ENCODE measurements at places on chromosomes 11 and 22. TPM values are rescaled to one million over a fixed set of nuclear protein-coding genes. Genes with fewer than 3 reads are reported as not detected.

DNA sequence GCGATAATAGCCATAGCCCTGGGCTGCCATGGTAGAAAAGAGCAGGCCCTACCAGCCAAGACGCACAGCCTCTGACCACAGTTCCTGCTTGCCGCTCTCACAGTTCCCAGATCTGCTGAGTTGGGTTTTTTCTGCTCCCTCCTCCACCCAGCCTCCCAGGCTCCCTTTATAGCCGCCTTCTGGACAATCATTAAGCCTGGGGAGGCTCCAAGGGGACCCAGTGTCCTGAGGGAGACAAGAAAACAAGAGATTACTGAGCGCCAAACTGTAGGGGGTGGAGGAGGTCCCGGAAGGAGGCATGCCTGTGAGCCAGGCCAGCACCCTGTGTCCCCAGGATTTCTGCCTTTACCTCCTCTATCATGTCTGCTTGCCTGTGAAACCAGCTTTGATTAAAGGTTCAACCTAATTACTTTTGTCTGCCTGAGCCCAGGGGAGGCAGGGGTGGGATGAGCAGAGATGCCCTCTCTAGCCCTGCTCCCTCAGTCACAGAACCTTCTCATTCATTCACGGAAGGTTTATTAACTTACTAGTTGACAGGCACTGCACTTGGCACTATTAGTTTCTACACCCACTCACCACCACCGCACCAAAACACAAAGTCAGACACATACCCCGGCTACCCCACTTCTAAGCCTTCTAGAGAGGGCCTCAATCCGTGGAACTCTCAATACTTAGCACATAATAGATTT lies 1.2 kb downstream of the SLC37A4 start:
- peak; percentile 95 for DNase-seq

DNA sequence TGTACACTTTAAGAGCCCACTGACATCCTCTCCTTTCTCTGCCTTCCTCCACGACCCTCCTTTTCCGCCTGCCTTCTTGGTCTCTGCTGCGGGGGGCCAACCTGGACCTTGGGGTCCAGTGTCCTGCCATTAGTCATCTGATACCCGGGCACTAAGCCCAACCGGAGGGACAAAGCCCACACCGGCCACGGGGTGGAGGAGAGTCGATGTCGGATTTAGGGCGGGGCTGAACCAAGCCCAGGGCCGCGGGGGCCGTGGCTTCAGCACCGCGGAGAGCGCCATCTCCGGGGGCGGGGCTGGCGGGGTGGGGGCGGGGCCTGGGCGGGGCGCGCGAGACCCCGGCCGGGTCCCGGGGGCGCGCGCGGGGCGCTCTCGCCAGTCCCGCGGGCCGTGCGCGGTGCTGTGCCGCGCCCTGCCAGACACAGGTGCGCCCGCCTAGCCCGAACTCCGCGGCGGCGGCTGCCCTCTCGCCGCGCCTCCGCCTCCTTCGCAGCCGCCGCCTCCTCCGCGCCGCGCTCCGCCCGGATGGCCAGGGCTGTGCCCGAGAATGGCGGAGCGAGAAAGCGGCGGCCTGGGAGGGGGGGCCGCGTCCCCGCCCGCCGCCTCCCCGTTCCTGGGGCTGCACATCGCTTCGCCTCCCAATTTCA lies at the start of gene MAPK8IP1:
TSS of gene MAPK8IP1 (plus strand) at position 378 of the 647 bp plus-strand sequence. CDS start at position 548, 170 bp downstream.
- DNase-seq, result peak; percentile 61

DNA sequence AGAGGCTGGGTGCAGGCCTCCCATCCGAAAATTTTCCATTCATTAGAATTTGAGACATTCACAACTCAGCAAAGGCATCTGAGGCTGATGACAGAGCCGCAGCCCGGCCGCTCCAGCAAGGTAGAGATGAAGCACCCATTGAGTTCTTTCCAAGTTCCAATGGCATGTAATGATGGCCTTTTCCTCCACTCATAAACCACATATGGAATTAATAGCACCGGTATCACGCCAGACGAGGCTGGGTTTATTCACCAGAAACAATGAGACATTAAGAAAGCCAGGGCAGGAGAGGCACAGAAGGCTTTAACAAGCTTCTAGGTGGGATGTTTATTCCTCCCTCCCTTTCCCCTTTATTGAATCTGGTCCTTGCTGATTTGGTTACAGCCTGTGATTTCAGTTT lies 534.4 kb downstream of the MN1 start:
- no peak for DNase-seq

DNA sequence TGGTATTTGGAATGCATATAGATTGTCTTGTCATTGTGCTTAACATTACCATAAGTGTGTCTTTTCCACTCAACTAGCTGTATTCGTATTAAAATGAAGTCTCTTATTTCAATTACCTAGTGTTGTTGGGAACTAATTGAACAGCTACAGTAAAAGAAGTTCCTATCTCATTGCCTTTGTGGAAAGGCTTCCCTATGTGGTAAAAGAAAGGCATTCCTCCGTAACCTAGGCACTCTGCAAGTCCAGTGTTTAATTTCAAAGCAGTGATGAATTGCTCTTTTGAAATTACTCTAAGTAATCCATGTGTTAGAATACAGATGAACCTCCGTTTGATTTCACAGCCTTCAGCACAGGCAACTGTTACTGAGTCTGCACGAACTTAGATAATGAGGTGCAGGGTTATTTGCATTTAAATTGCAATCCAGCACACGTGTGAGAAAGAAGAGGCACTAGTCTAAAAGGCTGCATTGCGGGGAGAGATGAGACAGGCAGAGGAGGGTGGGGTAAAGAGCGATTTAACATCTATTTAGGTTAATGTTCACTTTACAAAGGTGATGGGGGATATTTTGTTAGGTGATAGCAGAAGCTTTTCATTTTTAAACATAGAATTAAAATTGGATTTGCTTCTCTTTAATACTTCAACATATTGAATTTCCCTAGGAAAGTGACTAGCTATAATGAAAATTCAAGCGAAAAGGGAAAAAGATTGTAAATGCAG lies 25.0 kb upstream of the CRTAM start:
- DNase-seq, result no peak

GRCh38 chr22:42863349-42863961 lies 6.4 kb upstream of the ARFGAP3 start:
- DNase-seq, result no peak

The ZNF280B gene
- total RNA-seq, result not detected

Data from right lobe of liver (tissue), 6 donors.